ENCODE measurements at places on chromosomes 1 and 21.
A peak's percentile ranks its signal among the peaks of the same experiment; 100 is the strongest.

- DNase-seq: no peak
Measured at GRCh38 chr1:119531606-119532323, 24.8 kb downstream of the HSD3B1 start.

GRCh38 chr1:247331172-247331524, 519 bp downstream of the ZNF496 start:
- peak; percentile 48 for DNase-seq

GRCh38 chr1:180000575-180000974, 46.0 kb downstream of the CEP350 start:
- DNase-seq: no peak

DNA sequence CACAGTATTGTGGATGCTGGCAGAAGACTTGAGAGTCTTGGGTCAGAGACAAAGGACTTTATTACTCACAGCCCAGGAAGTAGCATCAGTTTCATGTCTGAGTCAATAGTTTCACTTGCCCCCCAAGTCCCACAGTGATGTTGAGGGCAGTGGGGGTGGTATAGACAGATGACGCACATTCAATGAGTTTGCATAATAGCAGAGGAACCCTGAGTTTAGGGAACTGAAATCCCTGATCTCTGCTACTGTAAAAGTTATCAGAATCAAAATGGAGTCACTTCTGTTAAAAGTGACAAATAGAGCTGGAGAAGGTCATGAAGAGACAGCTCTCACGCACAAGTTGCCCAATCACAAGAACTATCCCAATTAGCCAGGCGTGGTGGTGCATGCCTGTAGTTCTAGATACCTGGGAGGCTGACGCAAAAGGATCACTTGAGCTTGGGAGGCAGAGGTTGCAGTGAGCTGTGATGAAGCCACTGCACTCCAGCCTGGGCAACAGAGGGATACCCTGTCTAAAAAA, 11.5 kb upstream of the HCRTR1 start:
- DNase-seq: no peak

DNA sequence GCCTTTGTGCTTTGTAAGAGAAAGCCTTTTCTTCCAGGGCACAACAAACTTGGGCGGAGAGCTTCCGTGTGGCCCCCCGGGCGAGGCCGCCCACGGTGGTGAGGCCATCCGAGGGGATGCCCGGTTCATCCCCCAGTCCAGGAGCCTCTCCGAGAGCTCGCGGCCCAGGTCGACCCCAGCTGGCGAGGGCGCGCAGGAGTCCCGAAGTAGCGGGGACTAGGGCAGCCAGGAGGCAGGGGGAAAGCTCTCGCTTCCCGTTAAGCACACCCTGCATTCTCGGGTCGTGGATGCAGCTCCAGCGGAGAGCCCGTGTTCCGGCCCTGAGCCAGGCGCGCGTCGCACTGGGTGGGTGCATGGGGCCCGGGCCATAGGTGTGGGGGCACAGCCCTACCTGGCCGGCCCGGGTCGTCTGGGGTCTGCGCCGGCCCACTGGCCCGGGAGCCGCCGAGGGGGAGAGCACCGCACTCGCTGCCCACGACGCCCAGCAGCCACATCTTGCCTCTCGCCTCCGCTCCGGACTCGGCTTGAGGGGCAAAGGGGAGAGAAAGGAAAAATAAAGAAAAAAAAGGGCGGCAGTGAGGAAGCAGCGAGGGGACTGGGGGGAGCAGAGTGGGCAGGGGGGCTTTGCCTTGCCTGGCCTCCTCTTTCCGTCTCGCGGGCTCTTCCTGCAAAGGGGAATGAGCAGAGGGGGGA, 1.8 kb downstream of the RNF220 start:
- DNase-seq: no peak
